ENCODE measurements at places on chromosomes 4 and X.

- DNase-seq, result peak; percentile 34
Measured at GRCh38 chr4:2798399-2799223, 5.7 kb downstream of the SH3BP2 start.

DNA sequence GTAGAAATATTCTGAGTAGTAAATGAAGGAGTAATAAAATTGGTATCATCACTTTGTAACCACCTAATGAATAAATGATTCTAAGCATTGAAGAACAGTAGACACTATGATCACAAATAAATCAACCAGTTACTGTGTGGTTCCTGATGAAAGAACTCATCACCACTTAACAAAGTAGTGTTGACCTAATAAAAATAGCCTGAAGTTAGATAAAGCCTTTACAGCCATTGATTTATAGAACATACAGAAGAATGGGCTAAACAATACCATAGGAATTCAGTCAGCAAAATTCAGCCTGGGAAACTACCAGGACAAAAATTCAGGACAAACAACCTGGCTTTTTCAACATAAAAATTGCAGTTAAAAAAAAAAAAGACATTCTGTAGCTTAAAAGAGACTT, 9.0 kb downstream of the SLC30A9 start:
- no peak for DNase-seq

DNA sequence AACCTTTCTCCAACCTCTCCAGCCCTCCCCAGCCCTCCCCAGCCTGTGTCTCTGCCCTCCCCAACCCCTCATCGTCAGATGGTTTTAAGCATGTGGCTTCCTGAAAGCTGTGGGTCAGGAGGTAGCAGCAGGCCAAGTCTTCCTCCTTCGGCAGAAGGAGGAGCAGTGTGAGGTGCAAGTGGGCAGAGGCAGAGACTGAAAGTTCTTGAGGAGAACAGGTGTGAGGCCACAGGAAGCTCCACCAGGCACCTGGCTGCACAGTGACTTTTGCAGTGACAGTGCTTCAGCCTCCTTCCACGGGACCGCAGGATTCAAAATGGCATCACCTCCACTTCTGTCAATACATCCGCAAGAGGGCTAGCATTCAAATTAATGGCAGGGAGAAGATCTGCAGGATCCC, 203.9 kb upstream of the LEF1 start:
- DNase-seq, result peak; percentile 25

DNA sequence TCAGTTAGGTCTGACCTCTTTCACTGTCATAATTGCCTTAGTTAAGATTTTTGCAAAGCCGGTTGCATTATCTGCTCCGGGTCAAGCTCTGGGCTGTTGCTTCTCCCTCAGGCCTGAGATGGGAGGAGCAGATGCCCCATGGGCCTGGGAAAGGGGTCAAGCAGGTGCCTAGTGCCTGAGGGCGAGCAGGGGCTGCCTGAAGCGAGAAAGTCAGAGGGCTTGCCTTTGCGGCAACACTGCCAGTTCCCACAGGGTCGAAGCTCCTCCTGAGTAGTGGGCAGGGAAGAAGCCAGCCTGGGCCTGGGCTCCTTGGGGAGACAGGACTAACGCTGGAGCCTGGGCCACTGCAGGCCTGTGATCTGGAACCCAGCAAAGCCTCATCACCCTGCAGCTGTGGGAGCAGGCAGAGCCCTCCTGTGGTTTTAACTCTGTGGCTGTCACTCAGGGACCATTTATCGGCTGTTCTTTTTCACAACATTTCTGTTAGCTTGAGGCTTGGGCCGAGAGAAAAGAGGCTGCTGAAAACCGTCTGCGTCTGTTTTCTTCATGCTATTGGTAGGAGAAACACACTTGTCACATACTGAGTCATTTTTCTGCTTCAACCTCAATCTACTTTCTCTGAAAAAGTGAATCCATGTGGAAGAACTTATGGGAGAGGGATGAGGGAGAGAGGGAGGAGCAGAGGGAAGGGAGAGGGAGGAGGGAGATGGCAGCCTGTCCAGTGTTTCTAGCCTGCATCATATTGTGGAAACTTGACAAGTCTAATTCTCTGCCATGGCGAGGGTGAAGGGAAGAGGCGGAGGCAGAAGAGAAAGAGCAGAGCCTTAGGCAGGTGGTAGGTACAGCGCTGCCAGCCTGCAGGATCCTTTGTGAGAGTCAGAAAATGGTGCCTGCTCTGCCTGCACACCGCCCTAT, 68.4 kb downstream of the RHOH start:
- peak; percentile 64 for DNase-seq

DNA sequence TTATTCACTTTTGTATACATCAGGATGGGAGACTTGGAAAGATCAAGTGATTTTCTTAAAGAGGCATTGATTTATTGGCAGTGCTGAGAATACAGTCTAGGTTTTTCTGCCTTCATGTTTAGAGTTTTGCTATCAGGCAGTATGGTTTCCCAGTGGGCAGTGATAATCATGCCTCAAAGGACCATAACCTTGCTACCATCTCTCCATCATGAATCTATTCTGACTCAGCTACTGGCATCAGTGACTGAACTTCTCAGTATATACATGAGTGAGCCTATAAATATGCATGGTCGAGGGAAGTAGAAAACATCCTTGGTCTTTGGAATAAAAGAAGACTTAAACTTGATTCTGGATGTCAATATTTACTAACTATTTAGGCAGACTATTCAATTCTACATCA, 562.0 kb upstream of the AADAT start:
- DNase-seq, result no peak

DNA sequence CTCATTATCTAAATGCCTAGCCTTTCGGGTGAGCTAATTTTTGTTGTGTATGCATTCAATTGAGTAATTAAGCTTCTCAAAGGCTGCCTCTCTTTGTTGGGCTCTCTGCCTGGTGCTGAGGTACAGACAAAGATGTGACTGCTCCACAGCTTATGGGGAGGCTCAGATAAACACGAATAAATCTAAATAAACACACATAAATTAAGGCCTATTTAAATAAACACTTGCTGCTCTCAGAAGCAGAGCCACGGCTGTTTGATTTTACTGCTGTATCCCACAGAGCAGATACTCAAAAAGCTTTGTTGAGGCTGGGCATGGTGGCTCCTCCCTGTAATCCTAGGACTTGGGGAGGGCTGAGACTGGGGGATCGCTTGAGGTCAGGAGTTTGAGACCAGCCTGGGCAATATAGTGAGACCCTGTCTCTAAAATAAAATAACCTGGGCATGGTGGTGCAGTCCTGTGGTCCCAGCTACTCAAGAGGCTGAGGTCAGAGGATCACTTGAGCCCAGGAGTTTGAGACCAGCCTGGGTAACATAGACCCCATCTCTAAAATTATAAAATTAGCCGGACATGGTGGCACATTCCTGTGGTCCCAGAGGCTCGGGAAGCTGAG, 8.4 kb upstream of the CD99 start:
- DNase-seq, result no peak

GRCh38 chrX:75273483-75273882, 402 bp upstream of the UPRT start:
- peak; percentile 2 for DNase-seq

DNA sequence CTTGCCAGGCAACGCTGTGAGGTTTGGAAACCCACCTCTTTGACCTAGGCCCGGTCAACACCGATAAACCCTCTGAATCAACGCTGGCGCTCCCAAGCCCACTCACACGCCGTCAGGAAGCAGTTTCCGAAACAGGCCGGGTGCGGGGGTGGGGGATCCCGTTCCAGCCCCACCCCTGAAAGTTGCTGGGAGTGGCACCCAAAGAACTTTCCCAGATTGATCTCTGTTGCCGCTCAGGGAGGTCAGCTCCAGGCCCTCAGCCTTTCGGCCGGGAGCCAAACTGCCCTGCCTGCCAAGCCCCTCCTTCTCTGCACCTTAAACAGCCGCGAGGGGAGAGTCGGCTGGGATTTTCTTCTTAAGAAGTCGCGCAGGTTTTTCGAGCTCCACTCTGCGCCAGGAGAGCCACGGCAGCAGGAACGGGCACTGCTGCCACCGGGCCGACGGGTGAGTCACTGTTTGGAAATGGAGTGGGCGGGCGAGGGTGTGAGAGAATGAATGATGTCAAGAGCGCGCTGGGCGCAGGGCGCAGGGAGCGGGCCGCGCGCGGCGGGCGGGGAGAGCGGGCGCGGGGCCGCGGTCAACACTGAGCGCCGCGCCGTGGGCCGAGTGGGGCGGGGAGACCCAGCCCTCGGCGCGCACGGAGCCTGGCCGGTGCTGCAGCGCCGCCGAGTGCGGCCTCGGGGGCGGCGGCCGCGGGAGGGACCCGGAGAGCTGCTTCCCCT, at the start of gene SGMS2:
TSS of gene SGMS2 (plus strand) at position 583 of the 722 bp plus-strand sequence. CDS start 70,622 bp downstream, outside the sequence.
- no peak for DNase-seq

GRCh38 chr4:8149664-8150063, 8.9 kb downstream of the ABLIM2 start:
- no peak for DNase-seq

GRCh38 chrX:118878977-118879376, 55.4 kb downstream of the ZCCHC12 start:
- no peak for DNase-seq

- peak; percentile 88 for DNase-seq
Measured at GRCh38 chrX:149938881-149939654, 777 bp upstream of the EOLA2 start.

DNA sequence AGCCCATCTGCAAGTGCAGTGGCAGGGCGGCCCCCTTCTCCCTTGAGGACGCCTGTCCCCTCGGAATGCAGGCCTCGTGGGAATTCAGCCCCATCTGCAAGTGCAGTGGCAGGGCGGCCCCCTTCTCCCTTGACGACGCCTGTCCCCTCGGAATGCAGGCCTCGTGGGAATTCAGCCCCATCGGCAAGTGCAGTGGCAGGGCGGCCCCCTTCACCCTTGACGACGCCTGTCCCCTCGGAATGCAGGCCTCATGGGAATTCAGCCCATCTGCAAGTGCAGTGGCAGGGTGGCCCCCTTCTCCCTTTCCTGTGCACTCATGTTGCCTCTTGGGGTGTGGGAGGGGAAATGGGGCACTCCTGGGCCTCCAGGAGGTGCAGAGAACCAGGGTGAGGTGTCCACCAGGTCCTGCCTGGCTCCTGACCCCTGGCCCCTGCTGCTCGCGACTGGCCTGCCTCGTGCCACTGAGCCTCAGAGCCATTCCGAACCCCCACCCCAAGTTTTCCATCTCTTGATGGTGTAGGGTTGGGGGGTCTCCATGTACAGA, 6.8 kb upstream of the SLC26A1 start:
- DNase-seq, result no peak

- DNase-seq, result no peak
Measured at GRCh38 chr4:3436798-3437581, 4.8 kb upstream of the HGFAC start.

GRCh38 chrX:132671229-132671641, 182.4 kb upstream of the MBNL3 start:
- DNase-seq, result no peak

GRCh38 chr4:81498551-81499099, 26.9 kb upstream of the RASGEF1B start:
- no peak for DNase-seq

GRCh38 chr4:112312610-112313239, 15.6 kb downstream of the ALPK1 start:
- no peak for DNase-seq

All from CD4-positive, alpha-beta T cell treated with Interleukin-15 for 4 hours (primary cell).